ENCODE measurements at places on chromosomes 4 and X. TPM values are rescaled to one million over a fixed set of nuclear protein-coding genes. Genes with fewer than 3 reads are reported as not detected.

DNA sequence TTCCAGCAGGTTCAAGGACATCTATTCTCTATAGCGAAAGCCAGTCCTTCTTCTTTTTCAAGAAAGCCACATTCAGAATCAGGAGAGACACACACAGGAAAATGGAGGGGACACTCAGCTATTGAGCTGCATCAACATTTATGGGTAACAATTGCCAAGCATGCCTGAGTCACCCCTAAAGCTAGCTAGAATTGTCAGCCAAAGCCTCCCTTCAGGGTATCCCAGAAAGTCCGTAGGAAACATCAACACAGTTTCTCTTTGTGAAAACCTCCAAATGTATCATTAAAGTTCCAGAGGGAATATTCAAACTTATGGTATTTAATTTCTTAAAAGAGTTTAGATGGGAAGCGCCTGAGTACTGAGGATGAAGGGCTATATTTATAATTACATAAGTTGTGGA lies 331.1 kb upstream of the SLC7A11 start:
- DNase-seq = no peak

The CENPVL1 gene
- polyA plus RNA-seq = not detected

- DNase-seq = no peak
Observed at GRCh38 chrX:71941145-71941544, 30.5 kb downstream of the NHSL2 start.

The TADA2B gene
- polyA plus RNA-seq = 8.4 TPM

Measured in aorta (tissue), 5 donors.